Frontal cortex (tissue), 4 donors: ENCODE measurements at places on chromosomes 16 and 17.
A peak's percentile ranks its signal among the peaks of the same experiment; 100 is the strongest.

DNA sequence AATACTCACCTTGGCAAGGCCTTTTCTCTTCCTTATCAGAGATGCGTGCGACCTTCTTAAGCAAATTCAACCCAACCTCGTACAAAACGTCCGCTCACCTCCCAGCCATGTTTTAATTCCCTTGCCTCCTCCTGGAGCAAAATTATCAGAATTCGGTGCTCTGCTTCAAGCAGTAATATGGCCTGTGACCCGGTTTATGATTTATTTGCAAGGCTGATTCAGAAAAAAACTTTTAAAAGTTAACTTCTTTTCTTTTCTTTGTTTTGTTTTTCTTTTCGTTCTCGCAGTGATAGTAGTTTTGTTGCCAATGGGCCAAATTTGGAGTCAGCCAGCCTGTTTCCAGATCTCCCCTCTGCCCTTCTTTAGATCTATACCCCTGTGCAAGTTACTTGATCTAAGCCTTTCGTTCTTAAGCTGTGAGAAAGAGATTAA lies at the start of gene PHLPP2:
Gene PHLPP2, minus strand, starts transcription at position 382 of the 432 bp plus-strand sequence. CDS start 9,906 bp downstream, outside the sequence.
- DNase-seq: no peak

- DNase-seq: no peak
Measured at GRCh38 chr17:193841-194806, 12.7 kb upstream of the DOC2B start.

- no peak for DNase-seq
Measured at GRCh38 chr17:77572065-77572601, 386.4 kb upstream of the TNRC6C start.

GRCh38 chr16:52066962-52067361 lies 480.0 kb downstream of the TOX3 start:
- no peak for DNase-seq

DNA sequence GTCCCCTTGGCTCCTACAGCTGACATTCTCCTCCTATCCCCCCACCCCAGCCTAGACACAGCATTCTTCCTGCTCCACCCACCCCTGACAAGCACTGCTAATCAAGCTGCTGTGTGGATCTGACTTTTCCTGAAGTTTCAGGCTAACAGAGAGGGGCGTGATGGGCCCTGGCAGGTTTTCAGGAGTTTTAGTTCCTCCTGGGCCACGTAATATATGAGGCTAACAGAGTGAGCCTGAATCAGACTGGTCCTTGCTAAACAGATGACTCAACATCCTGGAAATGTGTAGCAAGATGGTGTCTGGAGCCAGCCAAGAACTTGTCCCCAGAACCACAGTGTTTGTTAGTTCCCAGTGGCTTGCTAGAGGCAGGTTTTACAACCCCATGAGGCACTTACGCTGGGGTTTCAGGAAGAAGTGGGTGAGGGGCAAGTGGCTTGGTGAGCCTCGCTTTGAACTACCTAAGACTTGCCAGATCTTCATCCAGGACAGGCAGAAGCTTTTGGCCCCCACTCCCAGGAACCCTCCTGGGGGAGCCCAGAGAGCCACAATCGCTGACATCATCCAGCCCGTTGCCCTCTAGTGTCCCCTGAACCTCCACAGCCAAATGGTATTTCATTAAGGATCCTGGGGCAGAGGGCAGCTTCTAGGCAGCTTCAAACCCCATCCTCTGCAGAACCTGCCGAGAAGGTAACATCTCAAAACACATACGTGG lies 15.9 kb downstream of the TMEM92 start:
- no peak for DNase-seq

- no peak for DNase-seq
Measured at GRCh38 chr17:9230346-9230745, 209.0 kb downstream of the NTN1 start.

DNA sequence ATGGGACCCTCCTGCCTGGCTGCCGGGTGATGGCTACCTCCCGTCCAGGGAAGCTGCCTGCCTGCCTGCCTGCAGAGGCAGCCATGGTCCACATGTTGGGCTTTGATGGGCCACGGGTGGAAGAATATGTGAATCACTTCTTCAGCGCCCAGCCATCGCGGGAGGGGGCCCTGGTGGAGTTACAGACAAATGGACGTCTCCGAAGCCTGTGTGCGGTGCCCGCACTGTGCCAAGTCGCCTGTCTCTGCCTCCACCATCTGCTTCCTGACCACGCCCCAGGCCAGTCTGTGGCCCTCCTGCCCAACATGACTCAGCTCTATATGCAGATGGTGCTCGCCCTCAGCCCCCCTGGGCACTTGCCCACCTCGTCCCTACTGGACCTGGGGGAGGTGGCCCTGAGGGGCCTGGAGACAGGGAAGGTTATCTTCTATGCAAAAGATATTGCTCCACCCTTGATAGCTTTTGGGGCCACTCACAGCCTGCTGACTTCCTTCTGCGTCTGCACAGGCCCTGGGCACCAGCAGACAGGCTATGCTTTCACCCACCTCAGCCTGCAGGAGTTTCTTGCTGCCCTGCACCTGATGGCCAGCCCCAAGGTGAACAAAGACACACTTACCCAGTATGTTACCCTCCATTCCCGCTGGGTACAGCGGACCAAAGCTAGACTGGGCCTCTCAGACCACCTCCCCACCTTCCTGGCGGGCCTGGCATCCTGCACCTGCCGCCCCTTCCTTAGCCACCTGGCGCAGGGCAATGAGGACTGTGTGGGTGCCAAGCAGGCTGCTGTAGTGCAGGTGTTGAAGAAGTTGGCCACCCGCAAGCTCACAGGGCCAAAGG lies 36.8 kb downstream of the NLRC5 start:
- no peak for DNase-seq

DNA sequence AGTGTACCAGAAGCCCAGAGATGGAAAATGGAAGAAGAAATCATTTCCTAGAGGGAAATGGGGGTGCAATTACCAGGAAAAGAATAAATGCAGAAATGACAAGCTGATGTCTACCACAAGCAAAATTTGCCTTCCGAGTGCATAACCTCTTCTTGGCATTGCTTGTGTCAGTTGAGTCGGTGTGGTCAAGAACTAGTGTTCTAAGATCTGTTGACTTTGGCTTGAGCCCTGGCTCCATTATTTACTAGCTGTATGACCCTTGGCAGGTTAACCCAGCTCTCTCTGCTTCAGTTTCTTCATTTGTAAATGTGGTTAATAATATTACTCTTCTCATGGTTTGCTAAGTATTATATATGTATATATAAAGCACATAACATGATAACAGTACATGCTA lies 273.0 kb upstream of the IRX5 start:
- DNase-seq: no peak

DNA sequence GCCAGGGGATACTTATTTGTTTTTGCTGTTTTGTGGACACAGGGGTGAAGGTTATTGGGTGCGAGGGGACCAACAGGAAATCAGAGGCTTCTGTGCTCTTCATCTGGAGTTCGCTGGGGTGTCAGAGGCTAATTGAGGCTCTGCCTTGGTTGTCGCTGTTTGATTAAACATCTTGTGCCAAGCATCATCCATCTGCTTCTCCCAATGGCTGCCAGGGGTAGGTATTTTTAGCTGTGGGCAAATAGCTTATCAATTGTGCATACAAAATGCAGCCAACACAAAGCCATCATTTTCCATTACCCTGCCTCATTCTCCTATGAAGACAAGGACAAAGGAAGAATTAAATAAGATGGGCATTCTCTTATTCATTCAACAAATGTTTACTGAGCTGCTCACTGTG lies 27.8 kb downstream of the GPR139 start:
- DNase-seq: no peak

DNA sequence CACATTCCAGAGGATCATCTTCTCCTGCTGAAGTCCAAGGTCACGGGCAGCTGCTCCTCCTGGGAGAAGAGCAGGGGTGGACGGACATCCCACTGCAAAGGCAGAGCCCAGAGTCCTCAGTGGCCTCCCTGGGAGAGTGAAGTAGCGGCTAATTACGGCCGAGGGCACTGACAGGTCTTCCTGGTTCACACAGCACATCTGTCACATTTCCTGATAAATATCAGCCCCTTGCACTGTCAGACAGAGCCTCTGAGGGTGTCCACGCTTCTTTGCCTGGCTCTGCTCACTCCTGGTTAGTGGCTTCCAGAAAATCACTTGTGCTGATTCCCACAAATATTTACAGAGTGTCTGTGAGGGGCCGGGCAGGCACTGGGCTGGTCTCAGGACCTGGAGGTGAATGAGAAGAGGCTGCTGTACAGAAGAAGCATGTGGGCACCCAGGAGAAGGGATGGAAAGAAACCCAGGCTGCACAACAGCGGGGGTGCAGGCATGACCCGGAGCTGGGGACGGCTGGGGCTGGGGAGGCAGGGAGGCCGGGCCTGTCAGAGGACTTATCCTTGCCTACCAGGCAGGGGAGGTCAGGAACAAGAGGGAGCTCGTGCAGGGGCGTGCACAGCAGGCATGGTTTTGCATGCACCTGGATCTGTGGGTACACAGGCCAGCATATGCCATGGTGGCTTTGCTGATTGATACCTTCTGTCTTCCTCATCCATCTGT lies 258.2 kb upstream of the TNRC6C start:
- no peak for DNase-seq

GRCh38 chr16:66406534-66407221 lies 20.4 kb upstream of the BEAN1 start:
- peak; percentile 88 for DNase-seq

GRCh38 chr17:60923000-60923399 lies 245.3 kb downstream of the BCAS3 start:
- no peak for DNase-seq

DNA sequence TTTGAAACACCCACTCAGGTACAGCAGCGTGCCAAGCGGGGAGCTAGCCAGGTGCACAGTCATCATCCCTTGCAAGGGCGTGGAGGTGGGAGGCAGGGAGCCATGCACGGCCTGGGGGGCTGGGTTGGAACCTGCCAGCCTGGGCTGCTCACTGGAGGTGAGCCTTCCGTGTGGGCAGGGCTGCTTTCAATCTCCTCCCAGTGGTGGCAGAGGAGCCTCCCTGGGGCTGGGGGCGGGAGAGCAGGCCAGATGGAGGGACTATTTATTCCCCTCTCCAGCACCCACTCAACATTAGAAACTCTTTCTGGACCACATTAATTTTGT lies 90.3 kb downstream of the KATNIP start:
- DNase-seq: no peak
